ENCODE measurements at places on chromosomes 1 and 21.

GRCh38 chr1:40954626-40955025, 24.9 kb upstream of the CTPS1 start:
- DNase-seq: no peak

- peak; percentile 69 for DNase-seq
Observed at GRCh38 chr1:160629286-160630210, 17.3 kb downstream of the SLAMF1 start.

- no peak for DNase-seq
Observed at GRCh38 chr1:244349103-244349531, 102.6 kb downstream of the ADSS2 start.

DNA sequence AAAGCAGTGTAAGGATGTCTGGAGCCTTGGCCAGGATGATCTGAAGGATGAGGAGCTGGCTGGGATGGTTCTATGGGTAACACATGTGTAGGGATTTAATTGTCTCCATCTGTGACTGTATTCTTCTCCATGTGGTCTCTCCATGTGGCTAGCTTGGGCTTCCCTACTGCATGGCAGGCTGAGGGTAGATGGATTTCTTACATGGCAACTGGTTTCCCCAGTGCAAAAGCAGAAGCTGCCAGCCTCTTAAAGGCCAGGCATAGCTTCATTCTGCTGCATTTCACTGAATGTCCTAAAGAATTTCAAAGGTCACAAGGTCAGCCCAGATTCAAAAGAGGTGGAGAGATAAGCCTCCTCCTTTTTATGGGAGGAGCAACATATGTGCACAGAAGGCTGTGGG, 61.7 kb downstream of the XCL2 start:
- DNase-seq: no peak

DNA sequence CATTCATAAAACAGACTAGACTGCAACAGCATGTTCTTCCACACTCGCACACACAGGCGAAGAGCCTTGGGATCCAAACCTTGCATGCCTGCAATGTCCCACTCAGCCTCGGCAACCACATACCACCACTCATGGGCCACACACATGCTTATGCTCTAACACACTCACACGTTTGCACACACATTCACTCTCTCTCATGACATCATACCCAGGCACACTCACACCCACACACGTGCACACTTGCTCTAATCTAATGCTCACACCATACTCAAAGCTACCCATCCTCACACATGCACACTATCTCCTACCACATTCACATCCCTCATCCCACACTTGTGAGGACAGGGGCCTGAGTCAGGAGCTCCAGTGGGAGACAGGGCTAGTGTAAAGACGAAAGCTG, 50.3 kb downstream of the GRIK3 start:
- no peak for DNase-seq

- DNase-seq: no peak
Observed at GRCh38 chr1:55318116-55318817, 103.1 kb upstream of the USP24 start.

GRCh38 chr1:16248603-16249516, 11.9 kb upstream of the CPLANE2 start:
- DNase-seq: no peak

- no peak for DNase-seq
Observed at GRCh38 chr1:224666078-224666477, 50.0 kb downstream of the CNIH3 start.

DNA sequence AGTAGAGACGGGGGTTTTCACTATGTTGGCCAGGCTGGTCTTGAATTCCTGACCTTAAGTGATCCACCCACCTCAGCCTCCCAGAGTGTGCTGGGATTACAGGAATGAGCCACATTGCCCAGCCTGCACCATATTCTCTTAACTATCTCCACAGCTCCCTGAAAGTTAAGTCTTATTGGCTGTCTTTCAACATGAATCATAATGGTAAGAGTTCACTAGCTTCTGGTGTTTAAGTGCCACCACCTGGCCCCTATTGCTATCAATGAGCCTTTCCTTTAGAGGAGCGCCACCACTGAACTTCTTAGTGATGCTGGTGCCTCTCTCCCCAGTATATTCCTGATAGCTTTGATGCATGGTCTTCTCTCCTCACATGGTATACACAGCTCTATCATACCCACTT, 15.7 kb downstream of the ZFYVE9 start:
- no peak for DNase-seq

GRCh38 chr21:29586696-29587095, 288.0 kb downstream of the BACH1 start:
- DNase-seq: no peak

DNA sequence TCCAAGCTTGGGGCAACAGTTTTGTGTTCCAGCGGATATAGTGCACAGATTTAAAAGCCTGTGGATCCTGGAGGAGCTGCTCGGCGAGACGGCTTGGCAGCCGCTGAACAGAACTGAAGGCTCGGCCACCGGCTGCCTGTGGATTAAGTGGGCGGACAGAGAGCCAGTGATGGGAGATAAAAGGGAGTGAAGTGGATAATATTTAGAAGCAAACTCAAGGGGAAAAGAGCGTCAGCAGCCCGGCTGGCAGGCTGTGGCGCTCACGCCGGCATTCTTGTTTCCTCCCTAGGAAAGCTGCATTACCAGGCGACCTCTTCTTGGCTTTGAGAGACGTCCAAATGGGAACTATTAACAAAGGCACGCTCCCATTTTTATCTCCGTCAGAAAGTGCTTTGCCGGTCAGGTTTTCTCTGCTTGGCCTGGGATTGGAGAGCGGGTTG, 10.4 kb downstream of the TRABD2B start:
- DNase-seq: no peak

DNA sequence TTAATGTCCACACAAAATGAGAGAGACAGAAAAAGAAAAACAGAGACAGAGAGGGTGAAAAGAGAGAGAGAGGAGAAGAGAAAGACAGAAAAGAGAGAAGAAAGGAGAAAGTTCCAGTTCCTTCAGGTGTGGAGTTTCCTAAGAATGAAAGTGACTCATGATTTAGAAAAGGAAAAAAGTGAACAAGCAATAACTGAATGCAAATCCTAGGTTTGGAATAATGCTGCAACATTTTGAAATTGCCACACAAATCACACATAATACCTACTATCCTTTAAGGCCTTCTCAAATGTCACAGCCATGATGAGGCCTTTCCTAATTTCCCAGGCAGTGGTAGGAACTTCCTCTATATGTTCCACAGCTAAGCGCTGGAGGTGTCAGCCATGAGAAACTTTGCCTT, 31.5 kb upstream of the XPR1 start:
- DNase-seq: no peak

GRCh38 chr1:56527548-56528302, 51.6 kb downstream of the PLPP3 start:
- no peak for DNase-seq

GRCh38 chr1:236451796-236452373, 57.8 kb downstream of the EDARADD start:
- peak; percentile 42 for DNase-seq

- no peak for DNase-seq
Observed at GRCh38 chr21:38293113-38293512, 36.3 kb downstream of the KCNJ15 start.

DNA sequence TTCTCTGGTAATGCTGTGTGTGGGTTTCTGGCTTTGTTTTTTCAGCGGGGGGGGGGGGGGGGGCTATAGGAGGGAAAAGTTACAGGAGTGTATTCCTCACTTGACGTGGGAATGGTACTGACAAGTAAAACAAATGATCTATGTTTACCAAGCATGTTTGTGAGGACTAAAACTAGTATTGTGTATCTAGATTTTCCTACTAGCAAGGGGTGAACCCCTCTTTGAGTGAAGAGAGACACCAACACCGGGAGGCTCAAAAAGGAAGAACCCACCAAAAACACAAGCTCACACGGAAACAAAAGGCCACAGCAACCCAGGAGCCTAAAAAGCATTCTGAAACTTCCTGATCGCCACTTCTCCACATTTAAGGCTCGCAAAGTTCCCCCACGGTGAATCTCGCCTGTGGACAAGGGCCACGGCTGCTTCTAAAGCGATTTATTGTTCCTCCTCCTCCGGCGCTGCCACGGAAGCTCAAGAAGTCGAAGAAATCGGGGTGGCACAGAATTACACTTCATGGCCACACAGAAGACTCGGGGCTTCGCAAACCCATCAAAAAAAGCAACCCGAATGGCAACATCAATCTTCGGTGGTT, 703 bp downstream of the PUM1 start:
- no peak for DNase-seq

- no peak for DNase-seq
Observed at GRCh38 chr1:42756956-42757891, 9.6 kb downstream of the P3H1 start.

Data from stimulated activated CD4-positive, alpha-beta T cell treated with anti-CD3 and anti-CD28 coated beads, Interleukin-4, amount 100 ng/mL, for 24 hours (primary cell).